Non-pigmented ciliary epithelial cell (primary cell): ENCODE measurements at places on chromosomes 16 and 17.

DNA sequence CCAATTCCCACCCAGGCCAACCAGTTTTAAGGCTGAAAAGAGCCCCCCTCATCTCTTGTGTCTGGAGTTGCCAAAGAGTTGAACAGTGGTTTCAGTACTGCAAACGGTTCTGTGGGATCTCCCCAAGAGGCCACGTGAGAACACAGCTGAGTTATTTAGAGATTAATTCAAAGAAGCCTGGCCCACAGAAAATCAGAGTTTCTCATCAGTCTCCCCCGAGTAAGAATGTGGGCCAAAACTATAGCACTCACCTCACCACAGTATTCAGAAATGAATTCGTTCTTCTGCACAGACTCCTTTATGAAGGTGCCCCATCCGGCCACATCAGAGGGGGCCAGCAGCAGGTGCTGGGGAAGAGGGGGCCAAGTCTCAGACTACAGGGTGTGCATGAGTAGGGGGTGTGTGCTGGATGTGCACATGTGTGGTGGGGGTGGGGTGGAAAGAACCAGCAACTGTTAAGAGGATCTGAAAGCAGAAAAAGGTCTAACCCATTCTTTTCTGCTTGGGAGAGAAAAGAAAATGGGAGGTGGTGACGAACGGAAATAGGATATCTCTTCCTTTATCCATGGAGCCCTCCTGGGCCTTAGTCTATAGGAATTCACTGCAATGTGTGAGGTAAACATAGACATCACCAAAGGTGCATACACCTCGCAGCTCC lies 22.6 kb downstream of the CNTNAP1 start:
- DNase-seq: no peak

DNA sequence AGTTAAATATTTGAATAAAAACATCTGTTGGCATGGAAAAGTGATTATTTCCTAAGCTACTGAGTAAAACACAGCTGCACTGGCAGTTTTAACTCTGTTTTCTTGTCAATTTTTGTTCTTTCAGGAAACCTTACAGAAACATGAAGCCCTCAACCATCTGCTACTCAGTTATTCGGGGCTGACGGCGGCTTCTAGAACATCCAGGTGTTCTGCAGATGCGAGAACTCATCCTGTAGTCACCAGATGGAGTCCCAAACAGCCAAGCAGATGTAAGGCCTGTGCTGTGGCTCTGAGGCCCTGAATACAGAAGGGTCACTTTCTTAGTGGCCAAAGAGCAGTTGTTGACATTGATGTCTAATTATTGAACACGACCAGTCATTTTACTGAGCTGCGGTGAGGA lies 15.5 kb downstream of the ARSG start:
- no peak for DNase-seq

DNA sequence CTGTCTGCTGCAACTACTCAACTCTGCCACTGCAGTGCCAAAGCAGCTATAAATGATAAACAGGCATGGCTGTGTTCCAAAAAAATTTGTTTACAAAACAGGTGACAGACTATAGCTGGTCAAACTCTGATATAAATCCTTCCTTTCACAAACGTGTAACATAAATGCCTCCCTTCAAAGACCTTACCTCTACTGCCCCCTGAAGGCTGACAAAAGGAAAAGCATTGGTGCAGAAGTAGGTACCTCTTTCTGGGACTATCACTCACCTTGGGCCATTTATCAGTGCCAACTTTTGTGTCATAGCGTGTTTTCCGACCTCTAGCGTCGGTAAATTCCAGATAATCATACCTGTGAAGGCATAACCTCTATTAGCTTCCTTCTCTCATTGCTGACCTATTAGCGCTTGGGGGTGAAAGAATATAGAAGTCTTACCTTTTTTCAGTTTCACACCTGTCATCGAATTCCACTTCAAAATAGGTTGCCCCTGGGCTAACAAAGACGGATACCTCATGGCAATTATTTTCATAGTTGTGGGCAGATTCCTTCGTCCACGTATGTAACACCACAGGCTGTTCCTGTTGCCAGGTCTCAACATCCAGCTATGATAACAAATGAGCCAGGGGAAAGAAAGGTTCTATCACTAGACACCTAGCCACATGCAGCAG lies 67.9 kb downstream of the ZZEF1 start:
- DNase-seq: no peak

DNA sequence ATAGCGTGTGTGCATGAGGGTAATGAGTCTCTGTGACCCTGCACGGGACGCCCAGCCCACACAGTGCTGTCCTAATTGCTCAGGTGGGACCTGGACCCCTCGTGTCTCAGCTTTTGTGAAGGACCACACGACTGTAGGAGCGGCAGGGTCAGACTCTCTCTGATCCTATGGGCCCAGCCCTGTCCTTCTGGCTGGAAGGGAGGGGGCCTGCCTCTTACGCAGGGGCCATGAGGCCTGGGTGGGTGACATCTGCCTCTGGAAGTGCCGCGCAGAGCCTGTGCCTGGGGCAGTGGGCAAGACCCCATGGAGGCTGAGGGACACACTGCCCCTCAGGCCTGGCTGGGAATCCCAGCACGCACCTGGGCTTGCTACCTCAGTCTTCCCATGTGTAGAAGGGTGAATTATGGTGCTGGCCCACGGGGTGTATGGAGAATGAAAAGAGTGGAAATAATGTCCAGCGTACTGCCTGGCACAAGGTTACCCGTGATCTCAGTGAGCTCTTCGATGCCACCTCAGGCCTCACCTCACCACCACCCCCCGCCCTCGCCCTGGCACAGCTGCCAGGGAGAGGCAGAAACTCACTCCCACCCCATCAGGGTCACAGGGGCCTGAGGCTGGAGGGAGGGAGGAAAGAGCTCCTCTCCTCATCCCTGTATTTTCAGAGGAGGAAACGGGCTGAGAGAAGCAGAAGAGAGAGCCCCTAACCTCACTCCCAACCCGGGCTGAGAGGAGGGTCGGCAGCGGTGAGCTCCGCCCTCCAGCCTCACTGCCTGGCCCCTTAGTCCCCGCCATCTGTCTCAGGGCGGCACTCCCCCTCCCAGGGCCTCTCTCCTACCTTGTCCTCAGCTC lies 27.1 kb upstream of the DBNDD1 start:
- no peak for DNase-seq

GRCh38 chr17:77609553-77610517 lies 348.7 kb upstream of the TNRC6C start:
- DNase-seq: no peak

DNA sequence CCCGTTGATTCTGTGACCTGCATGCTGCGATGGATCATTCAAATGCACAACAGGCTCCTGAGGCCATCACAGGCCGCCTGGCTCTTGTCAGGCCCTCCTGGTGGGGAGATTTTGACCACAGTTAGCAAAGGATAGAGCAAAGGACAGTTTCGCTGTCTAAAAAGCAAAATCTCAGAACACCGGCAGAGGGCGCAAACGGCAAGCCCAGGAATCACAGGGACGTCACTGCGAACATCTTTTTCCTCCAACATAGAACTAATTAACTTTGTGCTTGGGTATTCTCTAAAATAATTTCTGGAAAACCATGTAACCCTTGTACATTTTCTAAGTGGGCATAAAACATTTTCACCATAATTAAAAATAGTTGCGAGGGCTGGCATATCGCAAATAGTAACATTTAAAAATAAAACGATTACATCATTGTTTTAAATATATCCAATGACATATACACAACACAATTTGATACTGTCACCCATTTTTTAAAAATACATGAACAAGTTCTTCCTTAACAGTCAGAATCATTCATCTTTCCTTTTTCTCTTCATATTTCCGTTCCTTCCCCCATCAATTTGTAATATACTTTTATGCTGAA lies 19.7 kb upstream of the SLC47A1 start:
- DNase-seq: no peak

GRCh38 chr16:84842516-84843148 lies 22.8 kb downstream of the CRISPLD2 start:
- no peak for DNase-seq

DNA sequence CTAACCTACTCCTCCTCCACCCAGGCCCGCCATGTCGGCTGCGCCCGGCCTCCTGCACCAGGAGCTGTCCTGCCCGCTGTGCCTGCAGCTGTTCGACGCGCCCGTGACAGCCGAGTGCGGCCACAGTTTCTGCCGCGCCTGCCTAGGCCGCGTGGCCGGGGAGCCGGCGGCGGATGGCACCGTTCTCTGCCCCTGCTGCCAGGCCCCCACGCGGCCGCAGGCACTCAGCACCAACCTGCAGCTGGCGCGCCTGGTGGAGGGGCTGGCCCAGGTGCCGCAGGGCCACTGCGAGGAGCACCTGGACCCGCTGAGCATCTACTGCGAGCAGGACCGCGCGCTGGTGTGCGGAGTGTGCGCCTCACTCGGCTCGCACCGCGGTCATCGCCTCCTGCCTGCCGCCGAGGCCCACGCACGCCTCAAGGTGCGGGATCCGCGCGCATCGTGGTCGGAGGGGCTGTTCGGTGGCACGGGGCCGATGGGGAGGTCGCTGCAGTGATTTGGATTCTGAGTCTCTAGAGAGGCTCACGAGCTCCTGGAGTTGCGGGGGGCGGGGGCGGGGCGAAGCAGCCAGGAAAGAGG lies 878 bp downstream of the TRIM72 start:
- DNase-seq: no peak

GRCh38 chr16:9408297-9408878 lies 316.9 kb downstream of the HAPSTR1 start:
- no peak for DNase-seq

GRCh38 chr17:4998732-4999429 lies 1.1 kb downstream of the KIF1C start:
- no peak for DNase-seq

DNA sequence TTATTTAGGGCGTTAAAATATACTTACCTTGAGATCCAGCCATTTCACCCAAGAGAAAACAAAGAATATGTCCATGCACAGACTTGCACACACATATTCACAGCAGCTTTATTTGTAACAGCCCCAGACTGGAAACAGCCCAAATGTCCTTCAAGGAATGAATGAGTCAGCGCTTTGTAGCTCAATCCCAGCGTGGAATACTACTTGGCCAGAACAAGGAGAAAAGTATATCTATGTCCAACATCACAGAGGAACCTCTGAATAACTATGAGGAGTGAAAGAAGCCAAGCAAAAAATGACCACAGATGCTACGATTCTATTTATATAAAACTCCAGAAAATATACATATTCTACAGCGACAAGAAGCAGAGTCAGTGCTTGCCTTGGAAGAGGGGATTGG lies 158.3 kb downstream of the ENGASE start:
- no peak for DNase-seq

DNA sequence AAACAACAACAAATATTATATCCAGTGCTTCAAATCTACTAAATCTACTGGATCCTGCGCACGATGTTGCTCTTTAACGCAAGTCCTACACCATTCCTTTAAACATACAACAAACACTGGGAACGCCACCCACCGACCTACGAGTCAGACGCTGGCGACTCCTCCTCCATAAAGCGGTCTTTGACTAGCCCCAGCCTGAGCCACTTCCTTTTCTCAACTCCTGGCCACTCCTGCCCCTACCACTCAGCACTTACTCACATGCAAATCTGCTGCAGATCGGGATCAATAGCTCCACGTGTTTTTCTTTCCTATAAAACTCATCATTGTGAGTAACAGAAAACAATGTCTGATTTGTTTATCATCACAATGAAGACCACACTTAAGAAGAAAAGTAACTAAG lies 32.8 kb upstream of the MNT start:
- no peak for DNase-seq

DNA sequence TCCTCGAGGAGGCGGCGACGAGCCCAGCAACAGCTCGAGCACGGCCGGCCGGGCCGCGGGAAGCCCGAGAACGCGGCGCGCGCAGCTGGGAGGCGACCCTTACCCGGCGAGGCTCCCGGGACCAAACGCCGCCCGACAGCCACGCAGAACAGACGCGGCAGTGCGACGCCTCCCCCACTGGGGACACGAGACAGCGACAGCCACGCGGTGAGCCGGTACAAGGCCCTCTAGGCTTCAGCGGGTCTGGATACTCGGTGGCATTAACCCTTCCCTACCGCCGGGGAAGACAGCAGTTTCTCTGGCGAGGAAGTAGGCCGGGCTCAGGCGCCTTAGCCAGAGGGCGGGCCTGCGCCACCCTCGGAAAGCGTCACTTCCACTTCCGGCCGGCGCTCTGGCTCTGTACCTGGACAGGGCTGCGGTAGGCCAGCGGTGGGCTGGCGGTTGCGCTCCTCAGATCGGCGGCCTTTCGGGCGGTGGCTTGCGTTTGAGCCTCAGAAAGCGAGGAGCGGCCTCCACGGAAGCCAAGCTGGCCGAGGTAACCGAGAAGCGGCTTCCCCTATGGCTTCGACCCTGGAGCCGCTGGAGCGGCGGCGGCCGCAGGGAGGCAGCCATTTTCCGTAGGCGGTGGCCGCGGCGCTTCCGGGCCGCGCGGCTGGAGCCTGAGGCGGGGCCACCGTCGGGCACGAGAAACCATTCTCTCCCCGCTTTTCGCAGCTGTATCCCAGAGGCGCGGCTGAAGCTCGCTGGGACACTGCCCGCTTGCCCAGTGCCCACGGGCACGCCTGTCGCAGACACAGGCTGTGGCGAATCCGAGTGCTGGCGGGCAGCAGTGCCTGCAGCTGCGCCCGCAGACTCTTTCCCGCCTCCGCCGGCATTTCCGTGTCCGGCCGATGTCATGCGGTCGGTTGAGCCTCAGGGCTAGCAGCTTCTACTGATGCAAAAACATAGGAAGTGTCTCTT lies at the start of the genes TIGD7 and ZNF75A:
Gene TIGD7 (minus strand): TSS at position 322 of the 960 bp plus-strand sequence. CDS start 4,816 bp downstream, outside the sequence.
Gene ZNF75A (plus strand): TSS at position 389 of the 960 bp plus-strand sequence. CDS start 2,932 bp downstream, outside the sequence.
- peak; percentile 43 for DNase-seq

DNA sequence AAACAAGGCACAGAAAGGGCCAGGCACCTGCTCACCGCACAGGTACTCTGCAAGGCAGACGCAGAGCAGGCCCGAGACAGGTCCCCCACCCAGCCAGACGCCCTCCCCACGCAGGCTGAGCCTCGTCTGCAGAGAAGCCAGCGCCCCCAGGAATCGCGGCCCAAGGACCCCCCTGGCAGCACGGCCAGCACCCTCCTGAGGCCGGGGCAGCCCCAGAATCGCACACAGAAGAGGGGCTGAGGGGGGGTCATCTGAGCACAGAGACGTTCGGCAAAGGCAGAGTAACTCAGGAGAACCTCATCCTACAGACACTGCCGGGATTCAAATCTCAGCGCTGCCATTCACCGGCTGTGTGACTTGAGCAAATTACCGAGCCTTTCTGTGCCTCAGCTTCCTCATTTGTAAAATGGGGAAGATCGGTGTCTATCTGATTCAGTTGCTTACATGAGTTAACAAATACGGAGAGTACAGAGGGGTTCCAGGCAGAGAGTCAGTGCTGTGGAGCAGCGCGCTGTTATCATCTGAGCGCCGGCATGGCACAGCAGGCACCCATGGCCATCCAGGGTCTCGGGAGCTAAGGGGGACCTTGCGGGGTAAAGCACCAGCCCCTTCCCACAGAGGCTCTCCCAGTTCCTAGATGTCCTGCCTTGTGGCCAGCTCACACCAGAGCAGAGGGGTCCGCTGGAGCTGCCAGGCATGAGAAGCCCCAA lies 10.4 kb downstream of the EMC6 start:
- no peak for DNase-seq
